Stomach (tissue), 19 donors: ENCODE measurements at places on chromosomes 3 and 15. TPM values are rescaled to one million over a fixed set of nuclear protein-coding genes. Genes with fewer than 3 reads are reported as not detected.

Gene ZNF501
- total RNA-seq: 7.2 TPM

DNA sequence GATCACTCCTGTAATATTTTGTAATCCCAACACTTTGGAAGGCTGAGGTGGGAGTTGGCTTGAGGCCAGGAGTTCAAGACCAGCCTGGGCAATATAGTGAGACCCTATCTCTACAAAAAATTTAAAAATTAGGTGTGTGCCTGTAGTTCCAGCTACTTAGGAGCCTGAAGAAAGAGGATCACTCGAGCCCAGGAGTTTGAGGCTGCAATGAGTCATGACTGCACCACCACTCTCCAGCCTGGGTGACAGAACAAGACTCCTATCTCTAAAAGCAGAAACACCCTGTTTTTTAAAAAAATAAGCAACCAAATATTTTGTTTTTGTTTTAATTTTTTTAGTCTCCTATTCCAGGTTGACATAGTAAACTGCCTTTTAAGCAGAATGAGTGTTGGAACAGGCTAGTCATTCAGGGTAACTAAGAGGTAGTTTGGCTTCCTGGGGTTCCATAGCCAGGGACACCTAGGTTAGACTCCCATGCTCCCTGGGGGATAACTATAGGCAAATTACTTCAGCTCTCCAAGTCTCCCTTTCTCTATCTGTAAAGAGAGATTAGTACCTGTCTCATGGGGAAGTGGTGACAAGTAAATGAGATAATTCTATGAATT, 114.6 kb upstream of the C15orf61 start:
- no peak for DNase-seq

Gene FGF12
- 0.87 TPM for total RNA-seq

- no peak for DNase-seq
These were observed 2.4 kb downstream of the FAM219B start for GRCh38 chr15:74904190-74904805.

- no peak for DNase-seq
These were observed 88.9 kb downstream of the TNIK start for GRCh38 chr3:171371354-171371753.

- DNase-seq: peak; percentile 26
These were observed 365.8 kb upstream of the MCTP2 start for GRCh38 chr15:93865586-93865985.

DNA sequence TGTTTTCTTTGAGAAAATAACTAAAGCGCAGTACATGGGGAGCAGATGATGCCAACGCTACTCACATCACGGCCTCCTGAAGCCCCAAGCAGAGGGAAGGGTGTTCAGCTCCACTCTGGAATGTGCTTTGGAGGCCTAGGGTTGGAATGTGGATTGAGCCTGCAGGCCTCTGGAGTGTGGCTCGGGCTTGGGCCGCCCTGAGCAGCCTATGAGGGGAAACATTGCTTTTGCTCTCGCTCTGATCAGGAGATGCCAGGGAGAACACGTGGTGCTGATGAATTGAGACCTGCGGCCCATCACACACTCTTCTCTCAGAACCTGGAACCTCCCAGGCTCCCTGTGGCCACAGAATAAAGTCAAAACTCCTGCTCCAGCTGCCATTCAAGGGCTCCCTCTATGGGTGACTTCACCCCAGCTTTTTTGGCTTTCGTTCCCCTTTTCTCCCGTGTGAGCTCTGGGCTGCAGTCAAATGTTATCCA, 23.3 kb downstream of the CCDC13 start:
- no peak for DNase-seq

GRCh38 chr15:40105517-40106202, 3.0 kb downstream of the BMF start:
- DNase-seq: no peak

DNA sequence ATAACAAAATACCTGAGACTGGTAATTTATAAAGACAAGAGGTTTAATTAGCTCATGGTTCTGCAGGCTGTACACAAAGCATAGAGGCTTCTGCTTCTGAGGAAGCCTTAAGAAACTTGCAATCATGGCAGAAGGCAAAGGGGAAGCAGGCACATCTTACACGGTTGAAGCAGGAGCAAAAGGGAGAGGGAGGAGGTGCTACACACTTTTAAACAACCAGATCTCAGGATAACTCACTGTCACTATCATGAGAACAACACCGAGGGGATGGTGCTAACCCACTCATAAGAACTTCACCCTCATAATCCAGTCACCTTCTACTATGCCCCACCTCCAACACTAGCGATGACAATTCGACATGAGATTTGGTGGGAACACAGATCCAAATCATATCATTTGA, 54.4 kb downstream of the ATP8B4 start:
- no peak for DNase-seq

DNA sequence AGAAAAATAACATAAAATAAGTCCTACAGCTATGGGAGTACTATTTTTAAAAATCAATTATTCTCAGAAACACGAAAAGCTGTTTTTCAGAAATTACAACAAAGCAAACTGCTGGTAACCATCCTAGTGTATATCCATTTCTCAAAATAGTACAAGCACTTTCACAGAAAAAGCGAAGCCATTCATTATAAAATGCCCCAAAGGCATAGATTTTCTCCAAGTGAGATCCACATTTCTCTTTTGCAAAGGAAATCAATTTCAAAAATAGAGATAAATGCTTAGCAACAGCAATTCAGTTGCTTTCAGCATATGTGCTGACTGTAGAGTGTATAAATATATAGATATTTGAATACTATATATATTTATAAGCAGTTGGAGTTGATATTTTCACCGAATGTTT, 1266.3 kb downstream of the SI start:
- no peak for DNase-seq

GRCh38 chr3:37145611-37146010, 28.8 kb downstream of the LRRFIP2 start:
- no peak for DNase-seq

GRCh38 chr3:184155644-184156521, 706 bp downstream of the DVL3 start:
- DNase-seq: peak; percentile 49

DNA sequence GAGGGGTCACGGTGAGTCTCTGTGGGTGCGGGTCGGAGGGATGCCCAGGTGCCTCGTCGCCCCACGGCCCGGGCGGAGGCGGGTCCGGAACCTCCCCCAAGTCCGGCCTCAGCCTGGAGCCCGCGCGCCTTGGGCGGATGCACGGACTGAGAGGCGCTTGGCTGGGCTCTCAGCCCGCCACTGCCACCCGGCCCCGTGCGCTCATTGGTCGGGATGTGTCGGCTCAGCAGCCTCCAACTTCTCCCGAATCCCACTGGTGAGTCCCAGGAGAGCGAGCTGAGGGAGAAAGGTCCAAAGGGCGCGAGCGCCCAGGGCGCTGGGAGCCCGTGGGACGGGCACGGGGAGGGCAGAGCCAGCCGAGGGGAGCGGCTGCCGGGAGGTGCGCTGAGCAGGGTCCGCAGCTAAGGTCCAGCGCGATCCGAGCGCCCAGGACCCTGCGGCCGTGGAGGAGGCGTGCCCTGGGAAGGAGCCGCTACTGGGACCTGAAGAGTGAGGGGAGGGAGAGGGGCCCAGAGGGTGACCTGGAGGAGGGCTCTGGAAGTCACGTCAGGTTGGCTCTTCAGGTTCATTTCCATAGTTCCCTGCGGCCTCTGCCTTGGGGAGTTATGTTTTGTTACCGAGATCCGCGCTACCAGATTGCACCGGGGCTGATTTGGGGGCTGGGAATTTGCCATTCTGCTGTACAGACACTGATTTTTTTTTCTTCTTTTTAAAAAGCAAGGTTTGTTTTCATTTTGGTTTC, at the start of gene MME:
Gene MME, plus strand, starts transcription at position 574 of the 742 bp plus-strand sequence. CDS start 3,849 bp downstream, outside the sequence.
- peak; percentile 76 for DNase-seq

DNA sequence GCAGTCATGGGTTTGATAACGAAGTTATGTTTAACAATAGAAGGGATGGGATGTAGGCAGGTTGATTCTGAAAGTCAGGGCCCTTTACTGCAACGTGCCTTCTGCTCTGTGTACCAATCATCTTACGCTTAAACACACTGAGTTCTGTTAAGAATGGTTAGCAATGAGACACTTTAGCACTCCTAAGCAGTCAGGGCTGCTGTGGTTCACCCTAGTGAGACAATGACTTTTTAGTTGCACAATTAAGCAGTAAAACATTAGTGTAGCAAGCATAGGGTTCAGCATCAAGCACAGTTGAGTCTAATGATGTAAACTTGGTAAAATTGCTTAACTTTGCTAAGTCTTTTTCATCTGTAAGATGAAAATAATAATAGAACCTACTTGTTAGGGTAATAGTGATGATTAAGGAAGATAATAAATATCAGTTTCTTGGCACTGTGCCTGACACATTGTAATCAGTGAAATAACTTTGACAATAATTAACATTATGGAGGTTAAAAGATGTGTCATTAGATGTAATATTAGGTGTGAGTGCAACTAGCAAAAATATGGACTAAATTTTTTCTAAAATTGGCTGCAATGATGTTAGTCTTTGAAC, 484.2 kb upstream of the THBS1 start:
- DNase-seq: no peak

Gene IREB2
- 130 TPM for total RNA-seq

Gene ROBO2
- 0.45 TPM for total RNA-seq

Gene HACL1
- total RNA-seq: 18.1 TPM

DNA sequence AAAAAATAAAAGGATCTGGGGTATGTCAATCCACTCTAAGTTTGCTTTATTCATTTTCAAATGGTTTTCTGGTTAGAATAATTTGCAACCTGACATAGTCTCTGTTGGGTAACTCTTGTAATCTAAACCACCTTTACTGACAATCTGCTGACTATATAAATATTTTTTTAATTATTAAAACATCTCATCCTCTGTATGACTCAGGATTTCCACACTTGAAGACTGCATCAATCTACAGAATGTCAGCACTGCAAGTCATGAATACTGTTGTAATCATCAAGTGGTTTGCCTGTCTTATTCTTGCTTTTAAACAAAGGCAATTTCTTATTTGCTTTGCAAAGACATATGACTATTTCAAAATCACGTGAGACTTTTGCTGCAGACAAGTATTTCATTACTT, 42.1 kb downstream of the VGLL3 start:
- DNase-seq: no peak

Gene TPRG1
- total RNA-seq: 9.0 TPM

- peak; percentile 6 for DNase-seq
These were observed 631.7 kb upstream of the CCDC54 start for GRCh38 chr3:106745344-106746168.

Gene COL6A5
- total RNA-seq: not detected

DNA sequence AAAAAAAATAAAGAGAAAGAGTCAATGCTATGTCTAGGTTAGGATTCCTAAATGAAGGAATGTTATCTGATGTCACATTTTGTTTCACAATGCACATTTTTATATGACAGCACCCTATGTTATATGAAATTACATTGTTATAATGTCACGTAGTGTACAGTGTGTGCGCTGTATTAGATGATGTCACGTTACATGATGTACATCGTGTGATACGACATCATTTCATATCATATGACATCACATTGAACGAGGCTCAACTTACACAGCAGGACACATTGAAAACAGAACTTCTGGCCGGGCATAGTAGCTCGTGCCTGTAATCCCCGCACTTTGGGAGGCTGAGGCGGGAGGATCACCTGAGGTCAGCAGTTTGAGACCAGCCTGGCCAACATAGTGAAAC, 150.0 kb downstream of the OCA2 start:
- DNase-seq: no peak

Gene TEX9
- total RNA-seq: 9.8 TPM

DNA sequence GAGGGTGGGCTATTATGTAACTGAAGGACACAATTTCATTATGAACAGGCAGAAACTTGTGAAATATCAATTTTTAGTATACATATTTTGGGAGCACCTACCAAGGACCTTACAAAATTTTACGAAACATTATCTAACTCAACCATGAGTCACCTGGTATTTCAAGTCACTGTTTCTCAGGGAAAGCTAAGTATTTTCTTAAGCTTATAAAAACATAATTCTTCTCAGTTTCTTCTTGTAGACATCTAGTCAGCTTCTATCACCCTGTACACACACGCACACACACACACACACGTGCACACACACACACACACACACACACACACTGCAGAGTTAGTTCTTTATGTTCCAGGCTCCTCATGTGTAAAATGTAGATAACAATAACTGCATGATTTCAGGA, 658.3 kb downstream of the TUSC7 start:
- no peak for DNase-seq

DNA sequence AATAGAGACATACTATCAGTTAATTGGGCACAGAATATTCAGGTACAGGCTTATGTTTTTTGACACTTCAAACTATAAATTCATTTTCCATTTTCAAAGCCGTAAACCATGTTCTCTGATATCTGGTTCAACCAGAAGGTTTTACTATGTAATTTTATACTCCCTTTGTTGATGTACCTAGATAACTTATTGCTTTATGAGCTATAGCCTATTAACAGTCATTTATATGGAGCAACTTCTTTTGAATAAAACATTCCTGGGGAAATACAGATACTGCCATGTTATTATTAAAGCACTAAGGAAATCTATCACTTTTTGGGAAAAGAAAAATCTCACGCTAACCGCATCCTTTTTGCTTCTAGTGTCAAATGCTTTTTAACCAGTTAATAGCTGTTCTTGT, 505.6 kb downstream of the PYDC2 start:
- no peak for DNase-seq

GRCh38 chr3:174413062-174413912, 445.8 kb upstream of the NAALADL2 start:
- no peak for DNase-seq

Gene RAB43
- 22.6 TPM for total RNA-seq

DNA sequence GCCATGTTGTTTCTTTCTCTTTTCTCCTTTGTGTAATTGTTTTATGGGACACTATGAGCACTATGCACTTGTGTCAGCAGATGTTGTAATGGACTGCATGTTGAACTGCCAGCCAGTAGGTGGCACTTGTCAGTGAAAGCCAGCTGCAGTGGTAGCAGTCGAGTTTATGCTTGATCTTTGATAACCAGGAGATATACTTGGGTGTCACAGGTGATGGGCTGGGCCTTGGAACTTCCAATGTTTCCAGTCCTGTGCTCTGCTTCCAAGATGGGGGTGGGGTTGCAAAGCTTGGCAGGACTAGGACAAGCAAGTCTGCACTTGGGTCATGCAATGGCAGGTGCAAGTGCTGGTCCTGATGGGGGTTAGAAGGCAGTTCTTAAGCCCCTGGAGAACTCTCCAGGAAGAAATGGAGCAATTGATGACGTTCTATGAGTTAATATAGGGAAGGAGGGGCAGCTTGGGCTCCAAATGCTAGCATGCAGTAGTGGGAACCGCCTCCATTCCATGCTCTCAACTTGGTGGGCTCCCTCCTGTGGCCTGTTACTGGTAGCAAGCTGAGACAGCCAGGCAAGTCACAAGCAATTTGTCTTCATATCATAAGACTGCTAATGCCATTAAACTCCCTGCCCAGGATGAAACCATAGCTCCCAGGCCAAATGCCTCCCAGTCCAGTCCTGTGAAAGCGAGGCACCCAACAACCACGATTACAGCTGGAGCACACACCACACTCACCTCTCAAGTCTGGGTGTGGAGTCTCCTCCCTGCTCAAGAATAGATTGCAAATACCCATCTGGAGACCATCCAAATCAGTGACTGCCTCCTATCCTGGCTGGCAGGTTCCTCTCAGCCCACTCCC, 287.2 kb downstream of the CGGBP1 start:
- peak; percentile 46 for DNase-seq
